ENCODE measurements at places on chromosomes 7 and 10.
A peak's percentile ranks its signal among the peaks of the same experiment; 100 is the strongest.

DNA sequence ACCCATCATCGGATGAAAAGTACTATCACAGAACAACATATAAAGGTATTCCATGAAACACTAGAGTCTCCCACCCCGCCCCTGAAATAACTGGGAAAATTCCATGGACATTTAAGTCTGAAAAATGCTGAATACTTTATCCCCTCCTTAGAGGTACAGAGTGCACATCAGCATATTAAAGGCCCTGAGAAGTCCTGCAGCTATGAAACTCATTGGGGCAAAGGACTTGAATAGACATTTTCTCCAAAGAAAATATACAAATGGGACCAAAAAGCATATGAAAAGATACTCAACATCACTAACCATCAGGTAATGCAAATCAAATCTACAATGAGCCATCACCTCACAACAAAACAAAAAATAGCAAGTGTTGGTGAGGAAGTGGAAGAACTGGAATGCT is 18.9 kb downstream of the XPNPEP1 start:
- DNase-seq = no peak

- no peak for DNase-seq
These were observed 43.4 kb upstream of the ADO start for GRCh38 chr10:62761115-62761514.

DNA sequence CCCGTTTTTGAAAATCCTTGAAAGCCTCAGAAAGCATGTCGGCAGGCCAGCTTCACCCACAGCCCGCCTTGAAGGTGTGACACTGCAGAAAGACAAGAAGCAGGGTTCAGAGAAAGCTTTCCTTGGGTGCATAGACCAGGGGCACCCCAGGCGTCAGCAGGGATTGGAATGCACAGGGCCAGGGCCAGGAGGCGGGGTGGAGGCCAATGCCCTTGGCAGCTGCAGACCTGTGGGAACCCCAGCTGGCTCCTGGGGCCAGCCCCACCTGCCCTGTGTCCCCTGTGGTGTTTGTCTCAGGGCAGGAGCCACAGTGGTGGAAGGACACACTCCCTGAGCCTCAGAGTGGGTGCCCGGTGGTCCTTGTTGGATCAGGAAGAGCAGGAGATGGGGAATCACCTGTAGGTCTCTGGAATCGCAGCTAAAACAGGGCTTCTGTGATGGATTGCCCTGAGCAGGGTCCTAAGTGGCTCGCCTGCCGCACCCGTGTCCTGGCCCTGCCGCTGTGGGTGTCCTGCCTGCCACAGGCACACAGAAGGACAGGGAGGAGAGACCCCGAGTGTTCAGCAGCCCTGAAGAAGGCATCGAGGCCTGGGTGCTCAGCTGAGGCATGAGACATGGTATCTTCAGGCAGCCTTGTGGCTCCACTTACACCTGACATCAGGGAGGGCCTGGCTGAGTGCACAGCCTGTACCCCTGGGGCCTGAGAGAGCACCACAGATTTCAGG is 32.5 kb downstream of the ANXA8 start:
- no peak for DNase-seq

GRCh38 chr10:31001740-31002139 is 29.9 kb downstream of the ZNF438 start:
- no peak for DNase-seq

- peak; percentile 82 for DNase-seq
These were observed 15.8 kb upstream of the CAMK1D start for GRCh38 chr10:12333380-12334185.

DNA sequence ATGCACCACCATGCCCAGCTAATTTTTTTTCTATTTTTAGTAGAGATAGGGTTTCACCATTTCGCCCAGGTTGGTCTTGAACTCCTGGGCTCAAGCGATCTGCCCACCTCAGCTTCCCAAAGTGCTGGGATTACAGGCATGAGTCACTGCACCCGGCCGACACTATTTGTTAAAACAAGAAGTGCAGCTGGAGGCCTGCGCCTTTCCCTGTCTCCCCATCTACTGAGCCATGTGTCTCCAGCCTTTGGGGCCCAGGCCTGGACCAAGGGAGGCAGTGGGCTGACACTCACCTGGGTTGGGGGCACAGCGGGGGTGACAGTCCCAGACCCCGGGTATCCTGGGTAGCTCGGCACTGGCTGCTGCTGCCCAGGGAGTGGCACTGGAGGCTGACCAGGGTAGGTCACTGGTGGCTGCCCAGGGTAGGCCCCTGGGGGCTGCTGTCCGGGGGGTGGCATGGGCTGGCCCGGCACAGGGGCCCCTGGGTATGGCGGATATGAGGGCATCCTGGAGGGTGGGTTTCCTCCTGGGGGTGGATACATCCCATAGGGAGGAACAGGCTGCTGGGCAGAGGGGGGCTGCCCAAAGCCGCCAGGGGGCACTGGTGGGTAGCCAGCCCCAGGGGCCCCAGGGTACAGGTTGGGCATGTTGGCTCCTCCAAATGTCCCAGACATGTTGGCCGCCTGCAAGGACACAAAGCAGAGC is 36.3 kb downstream of the PLAC9 start:
- no peak for DNase-seq

DNA sequence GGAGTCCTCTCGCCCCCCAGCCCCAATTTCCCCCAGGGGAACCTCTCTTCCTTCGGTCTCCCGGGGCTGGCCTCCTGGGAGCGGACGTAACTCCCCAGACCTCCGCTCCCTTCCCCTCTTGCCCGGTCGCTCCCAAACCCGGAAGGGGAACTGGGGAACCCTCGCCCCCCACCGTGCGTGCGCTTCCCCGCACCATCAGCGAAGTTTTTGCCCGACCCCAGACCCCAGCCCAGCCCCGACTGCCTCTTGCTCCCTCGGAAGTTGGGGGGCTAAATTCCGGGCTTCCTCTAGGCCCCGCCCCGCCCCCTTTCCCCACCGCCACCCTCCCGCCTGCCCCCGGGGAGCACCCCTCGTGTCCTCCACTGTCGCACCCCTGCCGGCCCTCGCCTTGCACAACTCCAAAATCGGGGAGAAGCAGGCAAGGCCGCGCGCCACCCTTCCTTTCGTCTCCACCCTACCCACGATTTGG is 436 bp downstream of the GNB2 start:
- no peak for DNase-seq

DNA sequence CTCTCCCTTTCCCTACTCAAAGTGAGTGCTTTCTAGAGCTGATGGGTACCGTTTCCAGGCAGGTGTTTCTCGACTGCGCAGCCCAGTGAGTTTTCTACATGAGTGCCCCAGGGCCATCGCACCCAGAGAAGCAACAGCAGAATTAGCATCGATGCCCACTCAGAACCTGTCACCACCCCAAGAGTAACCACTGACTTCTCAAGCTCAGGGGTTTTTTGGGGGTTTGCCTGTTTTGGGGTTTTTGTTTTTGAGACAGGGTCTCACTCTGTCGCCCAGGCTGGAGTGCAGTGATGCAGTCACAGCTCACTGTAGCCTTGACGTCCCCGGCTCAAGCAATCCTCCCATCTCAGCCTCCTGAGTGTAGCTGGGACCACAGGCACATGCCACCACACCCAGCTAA is 25.7 kb downstream of the SNX8 start:
- DNase-seq = no peak

- DNase-seq = no peak
These were observed 40.3 kb downstream of the RGS10 start for GRCh38 chr10:119502209-119502608.

DNA sequence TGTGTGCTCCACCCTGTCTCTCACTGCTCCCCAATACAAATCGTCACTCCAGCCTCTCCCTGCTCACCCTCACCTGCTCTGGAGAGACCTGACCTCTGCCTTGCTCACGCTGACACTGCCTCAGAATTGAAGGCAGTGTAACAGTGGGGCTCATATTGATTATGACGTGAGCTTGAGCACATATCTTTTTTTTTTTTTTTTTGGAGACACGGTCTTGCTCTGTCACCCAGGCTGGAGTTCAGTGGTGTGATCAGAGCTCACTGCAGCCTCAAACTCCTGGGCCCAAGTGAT is 84.7 kb downstream of the TBXAS1 start:
- no peak for DNase-seq

GRCh38 chr7:39490296-39490695 is 75.9 kb upstream of the YAE1 start:
- DNase-seq = no peak

DNA sequence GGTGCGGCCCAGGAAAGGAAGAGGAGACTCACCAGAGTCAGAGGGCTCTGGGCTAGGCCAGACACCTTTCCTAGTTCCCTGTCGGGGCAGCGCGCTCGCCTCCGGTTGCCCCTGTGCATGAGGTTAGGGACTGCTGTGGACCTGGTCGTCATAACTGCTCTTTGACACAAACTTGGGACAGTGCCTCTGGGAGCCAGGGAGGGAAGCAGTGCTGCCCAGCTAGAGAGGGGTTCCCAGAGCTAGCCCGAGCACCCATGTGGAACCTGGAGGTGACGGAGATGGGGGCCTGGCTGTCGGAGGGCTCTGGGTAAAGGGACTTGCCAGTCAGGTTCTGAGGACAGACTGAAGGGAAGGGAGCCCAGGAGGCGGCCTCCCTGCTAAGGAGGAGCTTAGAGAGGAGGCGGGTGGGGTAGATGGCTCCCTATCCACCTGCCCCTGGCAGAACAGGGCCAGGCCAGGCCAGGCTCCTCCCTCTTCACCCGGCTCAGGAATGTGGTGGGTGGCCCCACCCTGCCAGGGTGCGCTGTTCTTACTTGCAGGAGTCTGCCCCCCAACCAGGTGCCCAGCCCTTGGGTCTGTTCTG is 29.7 kb downstream of the AGAP3 start:
- no peak for DNase-seq

- DNase-seq = no peak
These were observed 151.0 kb upstream of the YAE1 start for GRCh38 chr7:39415091-39415787.

GRCh38 chr10:4038000-4038399 is 253.0 kb upstream of the KLF6 start:
- no peak for DNase-seq

GRCh38 chr10:62514079-62514693 is 140.0 kb downstream of the ZNF365 start:
- no peak for DNase-seq

DNA sequence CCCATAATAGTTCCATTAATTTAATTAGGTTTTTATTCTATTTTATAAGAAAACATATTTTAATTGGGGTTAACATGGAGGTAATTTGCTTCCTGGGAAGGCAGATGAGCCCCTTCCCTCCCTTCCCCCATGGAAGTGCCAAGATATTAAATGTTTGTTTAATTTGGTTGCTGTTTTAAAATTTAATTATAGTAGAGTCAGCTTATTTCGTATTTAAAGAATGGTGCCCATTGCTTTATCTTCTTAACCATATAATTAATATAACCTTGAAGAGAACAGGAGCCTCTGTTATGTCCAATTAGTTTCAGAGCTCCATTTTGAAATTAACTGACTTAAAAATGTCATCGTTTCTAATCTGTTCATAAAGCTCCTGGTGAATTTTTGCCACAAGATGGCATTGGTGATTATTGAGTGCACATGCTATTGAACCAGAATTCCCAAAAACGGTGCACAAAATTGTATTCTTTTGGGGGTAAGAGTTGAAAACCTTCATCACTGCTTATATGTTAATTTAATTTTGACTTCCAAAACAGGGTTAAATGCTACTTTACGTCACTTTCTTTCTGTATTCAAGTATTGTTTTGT is 26.0 kb downstream of the KLHDC10 start:
- no peak for DNase-seq

DNA sequence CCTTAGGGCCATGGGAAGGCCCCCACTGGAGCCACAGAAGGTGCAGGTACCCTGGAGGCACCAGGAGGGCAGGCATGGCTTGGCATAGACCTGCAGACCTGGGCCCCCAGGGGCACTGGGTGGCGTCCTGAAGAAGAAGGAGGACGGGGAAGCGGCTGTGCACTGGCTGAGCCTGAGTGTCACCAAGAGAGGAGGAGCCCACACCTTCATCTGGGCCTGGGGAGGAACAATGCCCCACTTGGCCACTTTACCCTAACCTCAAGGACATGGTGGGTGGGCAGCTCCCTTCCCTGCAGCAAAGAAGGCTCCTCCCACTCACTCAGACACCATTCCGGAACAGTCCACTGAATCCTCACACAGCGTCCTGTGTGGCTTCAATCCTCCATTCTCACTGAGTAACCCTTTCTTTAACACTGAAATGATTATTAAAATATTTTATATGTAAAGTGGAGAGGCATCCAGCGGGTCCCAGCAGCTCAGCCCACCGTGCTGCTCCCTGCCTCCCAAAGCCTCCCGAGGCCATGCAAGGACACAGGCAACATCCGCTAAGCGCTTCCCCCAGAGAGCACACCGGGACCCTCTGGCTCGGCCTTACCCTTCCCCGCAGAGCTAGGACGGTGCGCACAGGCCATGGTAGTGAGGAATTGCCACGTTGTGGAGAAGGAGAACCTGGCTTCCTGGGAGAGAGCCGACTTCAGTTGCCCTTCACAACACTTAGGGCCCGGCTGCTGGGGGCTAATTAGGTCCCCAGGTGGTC is 516.7 kb upstream of the MGMT start:
- DNase-seq = no peak

GRCh38 chr10:15642095-15642494 is 77.6 kb downstream of the ITGA8 start:
- no peak for DNase-seq

GRCh38 chr10:97179731-97180362 is 5.9 kb downstream of the SLIT1 start:
- DNase-seq = no peak

DNA sequence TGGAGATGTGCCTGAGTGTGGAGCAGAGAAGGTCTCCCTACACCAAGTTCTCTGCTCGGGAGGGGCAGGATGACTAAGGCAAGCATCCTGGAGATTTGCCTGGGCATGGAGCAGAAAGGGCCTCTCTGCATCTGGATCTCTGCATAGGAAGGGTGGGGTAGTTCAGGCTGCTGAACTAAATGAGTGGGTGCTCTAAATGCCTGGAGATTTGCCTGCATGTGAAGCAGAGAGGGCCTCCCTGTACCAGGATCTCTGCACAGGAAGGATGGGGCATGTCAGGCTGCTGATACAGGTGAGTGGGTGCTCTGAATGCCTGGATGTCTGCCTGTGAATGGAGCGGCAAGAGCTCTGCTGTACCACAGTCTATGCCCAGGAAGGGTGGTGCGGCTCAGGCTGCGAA is 680.7 kb downstream of the SUGCT start:
- DNase-seq = no peak

GRCh38 chr7:123637203-123637602 is 18.5 kb upstream of the LMOD2 start:
- DNase-seq = no peak

DNA sequence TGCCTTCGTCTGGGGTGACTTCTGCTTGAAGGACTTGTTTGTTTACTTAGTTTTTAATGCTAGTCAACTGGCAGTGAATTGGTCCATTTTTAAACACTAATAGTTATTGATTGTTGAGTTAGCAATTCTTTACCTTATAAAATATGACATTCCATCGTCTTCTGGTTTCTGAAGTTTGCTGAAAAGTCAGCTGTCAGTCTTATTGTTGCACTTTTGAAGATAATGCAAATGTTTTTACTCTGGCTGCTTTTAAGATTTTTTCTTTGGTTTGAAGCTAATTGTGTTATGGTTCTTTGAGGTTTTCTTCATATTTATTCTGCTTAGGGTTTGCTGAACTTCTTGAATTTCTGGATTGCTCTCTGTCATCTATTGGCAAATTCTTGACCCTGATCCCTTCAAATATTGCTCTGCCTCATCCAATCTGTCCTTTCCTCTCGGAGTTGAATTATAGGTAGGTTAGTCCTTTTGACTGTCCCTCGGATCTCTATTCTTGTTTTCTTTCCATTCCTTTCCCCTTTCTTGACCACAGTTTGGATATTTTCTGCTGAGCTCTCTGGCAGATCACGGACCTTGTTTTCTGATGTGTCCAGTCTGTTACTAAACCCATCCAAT is 24.2 kb downstream of the MGMT start:
- no peak for DNase-seq

Data from GOT3 (cell line).